ENCODE measurements at places on chromosomes 7 and 10. TPM values are rescaled to one million over a fixed set of nuclear protein-coding genes. Genes with fewer than 3 reads are reported as not detected.

- peak; percentile 82 for DNase-seq
These were observed 431.2 kb upstream of the IGFBP3 start for GRCh38 chr7:46352004-46352954.

DNA sequence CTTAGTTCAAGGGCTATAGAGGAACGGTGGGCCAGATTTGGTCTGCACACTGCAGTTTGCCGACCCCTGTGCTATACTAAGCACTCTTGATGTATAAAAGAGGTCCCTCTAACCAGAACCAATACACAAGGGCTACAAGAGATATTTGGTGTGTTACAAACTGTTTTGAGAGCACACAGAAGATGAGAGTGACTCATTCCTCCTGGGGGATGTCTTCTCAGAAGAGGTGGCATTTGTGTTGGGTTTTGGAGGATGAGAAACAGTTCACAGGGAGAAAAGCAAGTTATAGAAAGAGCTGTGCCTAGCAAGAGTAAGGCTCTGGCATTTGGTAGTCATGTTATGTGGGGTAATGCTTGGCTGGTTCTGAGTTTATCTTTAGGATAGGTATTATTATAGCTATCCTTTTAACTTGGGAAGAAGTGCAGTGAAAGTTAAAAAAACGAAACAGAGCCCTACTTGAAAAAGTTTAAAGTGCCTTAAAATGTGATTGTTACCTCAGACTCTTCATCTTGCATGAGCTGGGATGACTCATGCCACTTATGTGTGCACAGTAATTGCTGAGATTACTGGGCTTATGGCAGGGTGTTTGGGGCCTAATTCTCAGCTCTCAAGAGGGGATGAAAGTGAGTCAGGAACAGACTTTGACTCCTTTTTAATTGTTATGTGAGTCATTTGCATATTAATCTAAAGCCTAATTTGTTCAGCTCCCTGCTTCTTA, 160.4 kb downstream of the KIF20B start:
- DNase-seq = peak; percentile 83

- DNase-seq = no peak
These were observed 16.1 kb upstream of the C10orf71 start for GRCh38 chr10:49282879-49283341.

The C10orf62 gene
- not detected for total RNA-seq

DNA sequence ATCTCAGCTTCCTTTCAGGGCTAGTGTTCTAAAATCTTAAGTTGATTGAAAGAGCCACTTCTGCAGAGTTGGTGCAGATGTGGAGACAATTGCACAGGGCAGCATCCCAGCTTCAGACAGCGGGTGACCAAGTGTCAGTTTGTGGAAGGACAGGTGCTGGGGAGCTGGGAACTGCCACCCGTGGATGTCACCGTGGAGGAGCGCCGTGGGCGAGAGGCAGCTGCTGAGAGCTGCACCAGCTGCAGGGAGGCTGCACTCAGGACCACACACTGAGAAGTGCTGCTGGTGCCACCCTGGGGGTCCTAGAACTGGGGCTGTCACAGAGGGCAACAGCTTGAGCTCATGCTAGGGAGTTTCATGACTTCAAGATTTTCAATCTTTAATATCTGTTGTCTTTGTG, 543.0 kb upstream of the FZD8 start:
- DNase-seq = no peak

DNA sequence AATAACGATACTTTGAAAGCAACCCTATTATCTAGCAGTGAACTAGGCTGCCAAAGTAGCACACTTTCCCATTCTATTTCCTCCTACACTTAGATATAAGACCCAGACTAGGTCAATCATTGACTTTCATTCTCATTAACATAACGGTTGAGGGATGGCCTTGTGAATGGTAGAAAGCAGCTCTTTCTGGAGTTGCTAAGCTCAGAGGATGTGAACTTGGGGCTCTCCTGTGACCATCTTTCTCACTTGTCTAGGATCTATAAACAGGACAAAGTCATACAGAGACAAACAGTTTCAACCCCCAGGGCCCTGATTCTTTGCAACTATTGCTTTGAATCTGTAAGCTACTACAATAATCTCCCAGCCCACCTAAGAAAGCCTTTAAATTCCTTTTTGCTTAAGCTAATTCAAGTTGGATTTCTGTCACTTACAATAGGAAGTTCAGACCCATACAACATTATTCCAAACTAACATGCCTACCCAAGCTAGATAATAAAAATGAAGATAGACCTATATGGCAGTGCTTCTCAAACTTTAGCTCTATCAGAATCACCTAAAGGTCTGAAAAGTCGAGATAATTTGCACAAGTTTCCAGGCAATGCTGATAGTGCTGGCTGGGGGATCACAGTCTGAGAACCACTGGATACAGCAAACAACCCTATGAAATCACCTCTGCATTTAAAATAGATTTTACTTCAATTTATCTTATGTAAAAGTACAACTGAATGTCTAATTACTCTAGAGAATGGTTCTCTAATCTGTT, 16.7 kb downstream of the P4HA1 start:
- DNase-seq = no peak

DNA sequence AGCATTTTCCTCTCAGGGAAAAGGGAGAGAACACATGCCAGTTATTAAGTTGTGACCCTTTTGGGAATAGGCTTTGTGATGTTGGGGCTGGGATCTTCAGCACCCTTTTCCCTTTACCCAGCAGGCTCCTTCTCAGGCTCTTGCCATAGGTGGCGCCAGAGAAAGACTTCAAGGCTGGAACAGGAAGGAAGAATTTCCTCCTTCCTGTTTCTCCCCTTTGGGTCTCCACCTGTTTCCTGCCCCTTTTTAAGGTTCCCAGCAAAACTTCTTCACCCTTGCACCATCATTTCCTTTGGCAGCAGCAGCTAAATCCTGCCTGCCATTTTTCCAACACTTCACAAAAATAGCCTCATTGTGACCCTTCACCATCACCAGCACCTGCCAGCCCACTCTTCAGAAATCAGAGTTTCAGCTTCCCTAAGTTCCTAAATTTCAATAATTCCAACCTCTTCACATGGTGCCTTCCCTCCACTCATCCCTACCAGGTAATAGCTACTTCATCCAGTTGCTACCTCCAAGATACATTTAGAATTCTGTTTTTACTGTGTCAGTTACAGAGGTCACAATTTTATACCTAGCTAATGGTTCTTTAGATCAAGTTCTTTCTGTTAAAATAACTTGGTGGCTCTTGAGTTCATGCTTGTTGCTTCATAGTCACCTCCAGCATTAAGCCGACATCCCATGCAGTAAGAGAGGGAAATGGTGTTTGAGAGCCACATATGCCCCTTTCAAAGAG, 22.4 kb upstream of the FOXK1 start:
- DNase-seq = no peak

- no peak for DNase-seq
These were observed 464.5 kb upstream of the GALNT17 start for GRCh38 chr7:70667406-70667805.

GRCh38 chr10:91798649-91799611, 704 bp downstream of the TNKS2 start:
- DNase-seq = peak; percentile 26

DNA sequence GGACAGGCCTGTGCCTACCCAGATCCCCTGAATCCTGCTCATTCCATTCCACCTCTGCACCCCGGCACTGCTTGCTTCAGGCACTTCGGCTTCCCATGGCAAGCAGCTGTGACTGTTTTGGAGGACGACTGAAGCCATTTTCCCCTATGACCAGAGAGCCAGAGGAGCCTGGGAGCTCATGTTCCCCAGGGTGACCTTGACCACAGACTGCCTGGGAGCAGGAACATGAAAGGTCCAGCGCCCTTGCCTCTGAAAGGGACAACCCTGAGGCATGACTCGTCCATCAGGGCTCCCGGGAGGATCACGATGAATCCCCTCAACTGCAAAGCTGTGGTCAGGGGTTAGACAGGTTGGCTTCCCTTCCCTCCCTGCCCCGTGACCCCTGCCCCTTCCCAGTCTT, 16.7 kb upstream of the HMX3 start:
- DNase-seq = no peak

The SMO gene
- 20.4 TPM for total RNA-seq

- no peak for DNase-seq
These were observed 50.4 kb upstream of the ODAD2 start for GRCh38 chr10:28049286-28049685.

DNA sequence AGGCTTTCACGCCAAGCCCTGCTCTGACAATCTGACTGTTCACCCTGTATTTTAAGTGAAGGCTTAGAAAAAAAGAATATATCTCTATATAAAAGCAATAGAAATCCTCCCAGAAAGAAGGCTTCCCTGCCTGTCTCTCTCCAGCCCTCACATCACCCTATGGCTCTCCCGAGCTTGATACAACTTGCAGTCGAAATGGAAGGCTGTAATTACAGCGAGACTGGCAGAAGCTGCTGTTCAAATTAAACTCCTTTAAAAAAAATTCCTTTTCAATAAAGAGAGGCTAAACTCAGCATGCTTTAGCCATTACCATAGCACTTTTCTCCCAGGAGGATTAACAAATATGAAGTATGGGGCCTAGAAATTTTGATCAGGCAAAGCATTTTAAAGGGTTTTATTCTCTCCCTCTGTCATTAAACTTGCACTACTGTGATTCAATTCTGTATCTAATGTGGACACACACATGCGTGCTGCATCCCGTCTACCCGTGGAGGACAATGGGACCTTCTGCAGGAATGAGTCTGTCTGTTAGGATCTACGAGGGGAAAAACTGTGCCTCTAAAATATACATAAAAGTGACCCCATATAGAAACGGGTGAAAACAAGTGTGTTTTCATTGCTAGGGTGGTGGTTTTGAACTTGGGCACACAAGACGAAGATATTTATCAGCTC, 223.8 kb downstream of the USP6NL start:
- no peak for DNase-seq

DNA sequence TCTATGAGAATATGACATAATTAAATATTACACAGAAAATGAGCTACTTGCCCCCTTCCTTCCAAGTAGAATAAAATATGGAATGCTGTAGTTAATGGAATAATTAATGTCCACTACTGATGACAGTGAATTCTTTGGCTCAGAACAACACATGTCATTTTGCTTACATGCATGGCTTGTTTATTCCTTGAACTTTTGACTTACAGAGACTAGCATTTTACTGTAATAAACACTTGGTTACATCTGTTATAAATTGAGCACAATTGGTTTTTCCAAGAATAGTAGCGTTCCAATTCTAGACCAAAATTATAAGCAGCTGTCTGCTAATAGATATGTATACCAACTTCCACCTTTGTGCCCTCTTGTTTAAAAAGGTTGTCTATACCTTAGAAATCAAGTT, 286.7 kb downstream of the OTUD1 start:
- no peak for DNase-seq

The NPC1L1 gene
- not detected for total RNA-seq

GRCh38 chr10:105837951-105838350, 1196.9 kb downstream of the SORCS3 start:
- DNase-seq = no peak

DNA sequence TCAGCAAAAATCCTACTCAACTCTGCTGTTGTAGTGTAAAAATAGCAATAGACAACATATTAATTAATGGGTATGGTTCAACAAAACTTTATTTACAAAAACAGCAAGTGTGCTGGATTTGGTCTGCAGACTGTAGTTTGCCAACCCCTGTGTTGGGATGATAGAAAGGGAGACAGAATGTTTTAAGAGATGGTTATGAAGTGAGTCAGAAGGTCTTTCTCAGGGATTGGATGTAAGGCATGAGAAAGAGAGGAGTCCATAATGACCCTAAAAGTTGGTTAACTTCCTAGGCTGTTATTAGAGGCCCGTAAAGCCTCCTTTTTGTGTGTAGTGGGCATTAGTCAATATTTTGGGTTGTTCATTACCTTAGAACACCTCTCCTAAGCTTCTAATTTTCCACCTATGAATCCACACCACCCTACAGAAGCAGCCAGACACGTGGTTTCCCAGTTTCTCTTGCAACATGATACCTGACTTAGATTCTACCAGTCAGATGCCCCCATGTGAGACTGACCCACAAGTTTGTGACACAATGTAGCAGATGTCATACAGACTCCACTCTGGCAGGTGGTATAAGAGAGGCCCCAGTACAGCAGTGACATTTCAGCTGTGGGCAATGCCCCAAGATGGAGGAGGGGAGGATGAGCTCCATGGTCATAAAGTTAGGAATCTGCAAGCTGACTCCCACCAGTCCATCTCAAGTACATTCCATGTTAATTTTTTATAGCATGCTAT, 1015.6 kb downstream of the KCNMA1 start:
- DNase-seq = no peak

The NOS3 gene
- total RNA-seq = 0.39 TPM

The LRRC4 gene
- total RNA-seq = 0.51 TPM

DNA sequence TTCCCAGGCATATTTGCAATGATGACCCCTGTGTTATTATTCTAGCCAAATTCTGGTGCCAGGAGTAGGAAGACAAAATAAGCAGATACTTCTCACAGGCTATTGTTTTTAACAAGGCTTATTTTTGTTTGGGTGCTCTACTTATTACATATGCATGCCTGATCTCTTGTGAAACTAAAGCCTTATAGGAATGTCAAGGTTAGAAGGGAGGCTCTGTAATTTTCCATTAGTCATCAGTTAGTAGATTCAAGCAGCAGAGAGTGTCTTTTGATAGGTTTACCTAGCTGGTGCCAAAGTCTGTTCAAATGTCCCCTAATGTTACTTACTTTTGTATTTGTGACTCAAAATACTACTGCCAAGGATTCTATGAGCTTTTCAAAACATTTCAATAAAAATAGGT, 11.7 kb upstream of the TMEM106B start:
- DNase-seq = no peak

The RAPGEF5 gene
- total RNA-seq = 1.8 TPM

DNA sequence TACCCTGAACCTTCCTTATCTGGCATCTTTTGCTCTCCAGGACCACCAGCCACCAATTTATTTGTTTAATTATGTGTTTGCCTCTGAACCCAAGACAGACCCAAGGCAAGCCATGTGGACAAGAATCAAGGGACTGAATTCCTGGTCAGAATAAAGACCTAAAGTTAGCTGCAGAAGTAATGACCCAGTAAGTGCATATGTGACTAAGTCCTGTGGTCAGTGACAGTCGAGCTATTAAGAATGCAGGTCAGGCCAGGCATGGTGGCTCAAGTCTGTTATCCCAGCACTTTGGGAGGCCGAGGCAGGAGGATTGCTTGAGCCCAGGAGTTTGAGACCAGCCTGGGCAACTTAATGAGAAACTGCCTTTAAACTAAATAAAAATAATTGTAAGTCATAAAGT, 139.4 kb downstream of the CCDC71L start:
- peak; percentile 19 for DNase-seq

DNA sequence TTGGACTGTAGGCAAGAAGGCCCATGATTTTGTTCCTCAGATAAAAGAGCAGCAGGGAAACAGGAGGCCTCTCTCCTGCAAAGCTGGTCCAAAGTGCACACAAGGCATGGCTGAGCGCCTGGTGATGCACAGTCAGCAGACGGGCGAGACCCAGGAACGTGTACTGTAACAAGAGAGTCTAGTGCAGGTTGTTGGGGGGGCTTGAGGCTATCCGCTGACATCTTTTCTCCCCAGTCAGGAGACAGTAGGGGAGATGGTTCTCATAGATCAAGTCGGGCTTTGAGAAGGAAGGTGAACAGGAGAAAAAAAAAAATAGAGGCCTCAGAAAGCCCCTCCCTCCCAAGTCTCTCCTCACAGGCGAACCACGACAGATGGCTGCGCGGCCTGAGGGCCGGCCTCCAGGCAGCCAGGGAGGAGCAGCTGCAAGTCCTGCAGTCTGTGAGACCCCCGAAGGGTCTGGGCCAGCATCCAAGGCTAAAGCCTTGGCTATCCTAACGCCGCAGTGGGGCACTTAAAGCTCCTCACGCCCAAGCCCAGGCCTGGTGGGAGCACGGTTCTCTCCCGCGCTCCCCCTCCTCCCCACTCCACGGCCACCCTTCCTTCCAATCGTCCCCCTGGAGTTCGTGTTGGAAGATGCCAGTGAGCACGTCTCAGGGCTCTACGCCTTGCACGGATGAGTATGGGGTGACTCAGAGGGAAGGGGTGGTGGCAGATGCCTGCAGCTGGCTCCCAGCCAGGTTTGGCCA, 68.3 kb downstream of the PRKAG2 start:
- peak; percentile 94 for DNase-seq

All from Daoy (cell line).